ENCODE measurements at places on chromosomes 1 and 21.

GRCh38 chr1:158607296-158607695 lies 2.2 kb downstream of the OR10Z1 start:
- no peaks in the 10 kb centered on the region for H3K36me3 ChIP-seq
- H3K27me3 ChIP-seq: no peaks in the 10 kb centered on the region
- H3K27ac ChIP-seq: no peak overlapping the region
- DNase-seq: no peak
- H3K4me1 ChIP-seq: no peaks in the 10 kb centered on the region

GRCh38 chr1:89844241-89844807 lies 23.5 kb downstream of the LRRC8D start:
- peak overlapping the region; percentile 91 for H3K4me3 ChIP-seq
- peaks cover 3% of the 10 kb centered on the region for H3K36me3 ChIP-seq
- H3K27me3 ChIP-seq: no peaks in the 10 kb centered on the region

GRCh38 chr1:186875896-186876835 lies 47.4 kb downstream of the PLA2G4A start:
- no peak overlapping the region for H3K27ac ChIP-seq
- no peak overlapping the region for H3K4me3 ChIP-seq
- H3K36me3 ChIP-seq: no peaks in the 10 kb centered on the region
- H3K4me1 ChIP-seq: peaks cover 3% of the 10 kb centered on the region

GRCh38 chr1:51313961-51314777 lies 16.2 kb downstream of the TTC39A start:
- DNase-seq: no peak
- no peak overlapping the region for H3K27ac ChIP-seq
- no peak overlapping the region for H3K4me3 ChIP-seq
- peaks cover 8% of the 10 kb centered on the region for H3K4me1 ChIP-seq
- H3K36me3 ChIP-seq: no peaks in the 10 kb centered on the region

DNA sequence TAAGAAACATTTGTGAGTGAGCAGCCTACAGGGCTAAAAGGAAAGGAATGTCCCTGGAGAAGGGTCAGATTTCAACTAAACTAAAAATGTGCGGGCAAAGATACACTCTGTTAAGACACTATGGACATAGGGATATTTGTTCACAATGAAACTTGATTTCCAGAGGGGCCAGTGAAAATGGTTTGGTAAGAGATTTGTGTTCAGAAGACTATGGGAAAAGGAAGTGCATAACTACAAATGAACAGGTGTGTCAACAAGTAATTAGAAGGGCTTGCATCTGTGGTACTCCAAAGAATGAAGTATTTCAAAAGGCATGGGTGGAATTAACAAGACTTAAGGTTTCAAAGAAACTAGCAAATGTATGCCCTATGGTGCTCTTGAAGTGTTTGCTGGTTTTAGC lies 60.4 kb downstream of the NME7 start:
- H3K4me3 ChIP-seq: no peak overlapping the region
- DNase-seq: no peak
- H3K36me3 ChIP-seq: peaks cover 9% of the 10 kb centered on the region
- no peaks in the 10 kb centered on the region for H3K27me3 ChIP-seq

GRCh38 chr1:218048828-218049420 lies 236.2 kb upstream of the RRP15 start:
- no peak overlapping the region for H3K4me3 ChIP-seq
- H3K27ac ChIP-seq: no peak overlapping the region
- H3K4me1 ChIP-seq: no peaks in the 10 kb centered on the region
- H3K36me3 ChIP-seq: no peaks in the 10 kb centered on the region
- H3K27me3 ChIP-seq: peaks cover 6% of the 10 kb centered on the region

DNA sequence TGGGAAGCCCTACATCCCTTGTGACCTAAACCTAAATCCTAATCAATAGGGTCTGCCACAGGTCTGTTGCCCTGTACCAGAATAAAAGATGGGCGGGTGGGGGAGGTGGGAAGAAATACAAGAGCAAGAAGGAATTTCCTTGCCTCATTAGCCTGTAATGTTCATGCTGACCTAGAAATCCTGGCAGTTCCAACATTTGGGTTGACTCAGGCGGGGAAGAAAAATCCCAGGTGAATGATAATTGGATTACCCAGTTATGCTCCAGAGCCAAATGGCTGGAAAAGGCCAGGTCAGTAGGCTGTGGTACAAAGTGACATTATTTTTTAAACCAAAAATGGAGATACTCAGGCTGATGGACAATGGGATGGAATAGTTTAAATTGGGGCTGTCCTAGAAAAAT lies 27.3 kb upstream of the A3GALT2 start:
- H3K27me3 ChIP-seq: no peaks in the 10 kb centered on the region
- H3K27ac ChIP-seq: peak overlapping the region; percentile 90
- DNase-seq: no peak
- peak overlapping the region; percentile 84 for H3K4me3 ChIP-seq
- peaks cover 34% of the 10 kb centered on the region for H3K36me3 ChIP-seq
- H3K4me1 ChIP-seq: peaks cover 60% of the 10 kb centered on the region

- H3K4me1 ChIP-seq: peaks cover 23% of the 10 kb centered on the region
- no peaks in the 10 kb centered on the region for H3K36me3 ChIP-seq
- peak overlapping the region; percentile 89 for H3K27ac ChIP-seq
- H3K4me3 ChIP-seq: no peak overlapping the region
These were observed 71.0 kb downstream of the SH3GLB1 start for GRCh38 chr1:86775395-86775794.

- no peak overlapping the region for H3K27ac ChIP-seq
- H3K4me3 ChIP-seq: no peak overlapping the region
- peak; percentile 10 for DNase-seq
- no peaks in the 10 kb centered on the region for H3K36me3 ChIP-seq
These were observed 3.8 kb upstream of the TINAGL1 start for GRCh38 chr1:31572323-31573104.

DNA sequence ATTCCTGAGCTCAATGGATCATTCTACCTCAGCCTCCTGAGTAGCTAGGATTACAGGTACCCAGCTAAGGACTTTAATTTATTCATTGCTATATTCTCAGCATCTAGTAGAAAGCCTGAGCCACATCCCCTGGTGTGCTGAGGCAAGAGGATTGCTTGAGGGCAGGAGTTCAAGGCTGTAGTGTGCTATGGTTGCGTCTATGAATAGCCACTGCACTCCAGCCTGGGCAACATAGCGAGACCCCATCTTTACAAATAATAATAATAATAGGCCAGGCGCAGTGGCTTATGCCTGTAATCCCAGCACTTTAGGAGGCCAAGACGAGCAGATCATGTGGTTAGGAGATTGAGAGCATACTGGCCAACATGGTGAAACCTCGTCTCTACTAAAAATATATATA lies 3.3 kb upstream of the RPS6KA1 start:
- peaks cover 18% of the 10 kb centered on the region for H3K27me3 ChIP-seq
- H3K36me3 ChIP-seq: no peaks in the 10 kb centered on the region
- peaks cover 7% of the 10 kb centered on the region for H3K4me1 ChIP-seq
- no peak overlapping the region for H3K27ac ChIP-seq

DNA sequence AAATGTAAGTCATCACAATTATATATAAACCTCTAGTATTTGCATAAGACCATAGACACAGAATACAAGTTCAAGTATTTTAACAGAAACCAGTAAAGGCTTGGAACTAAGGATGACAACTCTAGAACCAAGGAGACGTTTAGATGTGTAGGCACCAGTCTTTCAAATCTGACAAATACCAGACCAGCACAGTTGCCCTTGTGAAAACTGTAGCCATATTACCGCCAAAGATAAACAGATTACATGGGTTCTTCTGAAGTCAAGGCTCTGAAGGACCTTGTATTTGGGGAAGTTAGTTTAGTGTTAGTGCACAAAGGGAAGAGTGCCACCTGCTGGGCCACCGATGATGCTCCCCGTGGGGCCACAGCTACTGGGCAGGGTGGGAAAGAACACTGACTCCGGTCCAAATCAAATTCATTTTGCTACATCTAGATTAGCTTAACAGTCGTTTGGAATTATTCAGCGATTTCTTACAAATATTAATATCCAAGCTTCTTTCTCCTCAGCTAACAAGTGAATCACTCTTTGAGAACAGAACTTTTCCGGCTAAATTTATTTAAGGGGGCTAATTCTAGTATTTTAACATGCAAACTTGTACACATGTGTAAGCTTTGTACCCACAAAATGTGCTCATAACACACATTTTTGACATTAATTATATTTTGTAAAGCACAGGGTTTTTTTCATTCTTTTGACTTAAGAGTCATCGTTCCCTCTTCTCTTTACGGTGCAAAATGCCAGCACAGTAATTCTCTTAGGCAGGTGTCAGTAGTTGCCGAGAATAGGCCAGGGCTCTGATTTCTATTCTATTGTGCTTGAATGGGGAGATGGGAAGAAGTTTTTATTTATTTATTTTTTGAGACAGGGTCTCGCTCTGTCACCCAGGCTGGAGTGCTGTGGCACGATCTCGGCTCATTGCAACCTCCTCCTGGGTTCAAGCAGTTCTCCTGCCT lies 8.0 kb upstream of the NIBAN1 start:
- no peak overlapping the region for H3K27ac ChIP-seq
- peaks cover 63% of the 10 kb centered on the region for H3K27me3 ChIP-seq
- no peaks in the 10 kb centered on the region for H3K36me3 ChIP-seq
- H3K4me1 ChIP-seq: peaks cover 2% of the 10 kb centered on the region
- DNase-seq: no peak

DNA sequence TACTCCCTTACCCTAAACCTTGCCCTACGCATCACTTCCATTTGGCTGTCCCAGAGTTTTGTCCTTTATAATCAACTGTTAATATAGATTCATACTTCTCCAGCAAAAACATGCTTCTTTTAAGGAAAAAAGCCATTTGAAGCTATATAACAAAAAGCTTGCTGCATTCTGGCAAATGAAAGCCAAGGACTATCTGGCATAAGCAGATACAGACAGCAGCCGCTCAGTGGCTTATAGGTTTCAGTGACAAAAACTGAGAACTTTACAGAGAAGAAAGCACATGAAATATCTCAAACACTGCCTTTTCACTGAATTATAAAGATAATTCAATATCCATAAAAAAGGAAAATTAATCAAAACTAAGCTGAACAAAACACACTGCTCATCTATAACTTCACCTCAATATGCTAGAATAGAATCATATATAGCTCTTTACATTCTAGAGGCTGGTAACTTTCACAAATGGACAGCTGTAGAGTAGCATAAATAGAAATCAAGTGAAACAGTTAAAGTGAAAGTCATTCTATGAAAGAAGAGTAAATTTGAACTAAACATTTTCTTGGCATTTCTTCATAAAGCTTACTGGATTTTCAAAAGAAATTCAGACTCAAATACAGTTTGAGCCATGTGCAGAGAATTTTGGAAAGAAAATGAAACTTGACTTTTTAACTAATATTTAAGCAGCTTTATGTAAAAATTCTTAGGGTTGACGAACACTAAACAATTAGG lies 19.6 kb downstream of the CDC42BPA start:
- DNase-seq: no peak
- no peaks in the 10 kb centered on the region for H3K27me3 ChIP-seq
- peak overlapping the region; percentile 85 for H3K27ac ChIP-seq
- H3K36me3 ChIP-seq: peaks cover 17% of the 10 kb centered on the region
- H3K4me3 ChIP-seq: peak overlapping the region; percentile 66

- peak overlapping the region; percentile 84 for H3K27ac ChIP-seq
- peaks cover 69% of the 10 kb centered on the region for H3K4me1 ChIP-seq
- no peaks in the 10 kb centered on the region for H3K27me3 ChIP-seq
- DNase-seq: no peak
- peaks cover 6% of the 10 kb centered on the region for H3K36me3 ChIP-seq
These were observed 2.1 kb downstream of the CAPZB start for GRCh38 chr1:19483261-19483660.

- H3K36me3 ChIP-seq: peaks cover 15% of the 10 kb centered on the region
- H3K27ac ChIP-seq: peak overlapping the region; percentile 90
- H3K4me3 ChIP-seq: peak overlapping the region; percentile 85
- DNase-seq: no peak
- peaks cover 74% of the 10 kb centered on the region for H3K4me1 ChIP-seq
These were observed 2.5 kb downstream of the ATP1B1 start for GRCh38 chr1:169108863-169109560.

- H3K4me3 ChIP-seq: no peak overlapping the region
- DNase-seq: no peak
- no peaks in the 10 kb centered on the region for H3K27me3 ChIP-seq
- H3K36me3 ChIP-seq: no peaks in the 10 kb centered on the region
- no peaks in the 10 kb centered on the region for H3K4me1 ChIP-seq
- H3K27ac ChIP-seq: no peak overlapping the region
These were observed 306.7 kb downstream of the DSCAM start for GRCh38 chr21:40540216-40540615.

DNA sequence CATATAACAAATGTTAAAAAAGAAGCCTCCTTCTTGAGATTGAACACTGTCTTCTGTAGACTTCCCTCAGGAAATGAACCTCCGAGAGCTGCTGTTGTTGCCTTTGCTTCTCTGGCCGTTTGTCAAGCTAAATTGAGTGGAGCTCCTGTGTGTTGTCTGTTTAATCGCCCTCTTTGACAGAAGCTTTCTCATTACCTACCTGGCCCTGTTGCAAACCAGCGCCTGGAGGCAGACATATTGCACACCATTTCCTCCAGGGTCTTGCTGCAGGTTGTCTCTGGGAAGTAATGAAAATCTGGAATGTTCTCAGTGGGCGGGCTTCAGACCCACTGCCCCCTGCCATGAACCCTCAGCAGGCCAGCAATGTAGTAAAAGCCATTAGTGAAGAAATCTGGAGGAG lies 83.3 kb downstream of the GABPA start:
- H3K4me1 ChIP-seq: no peaks in the 10 kb centered on the region
- H3K27me3 ChIP-seq: peaks cover 6% of the 10 kb centered on the region
- no peak overlapping the region for H3K27ac ChIP-seq
- H3K36me3 ChIP-seq: no peaks in the 10 kb centered on the region
- H3K4me3 ChIP-seq: no peak overlapping the region
- no peak for DNase-seq

DNA sequence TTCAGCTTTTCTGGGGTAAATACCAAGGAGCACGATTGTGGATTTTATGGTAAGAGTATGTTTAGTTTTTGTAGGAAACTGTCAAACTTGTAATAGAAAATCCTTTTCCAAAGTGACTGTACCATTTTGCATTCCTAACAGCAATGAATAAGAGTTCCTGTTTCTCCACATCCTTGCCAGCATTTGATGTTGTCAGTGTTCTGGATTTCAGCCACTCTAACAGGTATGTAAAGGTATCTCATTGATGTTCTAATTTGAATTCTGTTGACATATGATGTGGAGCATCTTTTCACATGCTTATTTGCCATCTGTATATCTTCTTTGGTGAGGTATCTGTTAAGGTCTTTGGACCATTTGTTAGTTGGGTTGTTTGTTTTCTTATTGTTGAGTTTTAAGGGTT lies 50.3 kb upstream of the RGS2 start:
- no peak for DNase-seq
- H3K36me3 ChIP-seq: no peaks in the 10 kb centered on the region
- H3K4me1 ChIP-seq: no peaks in the 10 kb centered on the region
- H3K27me3 ChIP-seq: no peaks in the 10 kb centered on the region

- no peak overlapping the region for H3K27ac ChIP-seq
- DNase-seq: no peak
- peaks cover 40% of the 10 kb centered on the region for H3K36me3 ChIP-seq
- H3K4me1 ChIP-seq: peaks cover 24% of the 10 kb centered on the region
These were observed 56.8 kb downstream of the MTR start for GRCh38 chr1:236851871-236852270.

All from osteocyte (in vitro differentiated cells).